ENCODE measurements at places on chromosomes 2 and 18.

DNA sequence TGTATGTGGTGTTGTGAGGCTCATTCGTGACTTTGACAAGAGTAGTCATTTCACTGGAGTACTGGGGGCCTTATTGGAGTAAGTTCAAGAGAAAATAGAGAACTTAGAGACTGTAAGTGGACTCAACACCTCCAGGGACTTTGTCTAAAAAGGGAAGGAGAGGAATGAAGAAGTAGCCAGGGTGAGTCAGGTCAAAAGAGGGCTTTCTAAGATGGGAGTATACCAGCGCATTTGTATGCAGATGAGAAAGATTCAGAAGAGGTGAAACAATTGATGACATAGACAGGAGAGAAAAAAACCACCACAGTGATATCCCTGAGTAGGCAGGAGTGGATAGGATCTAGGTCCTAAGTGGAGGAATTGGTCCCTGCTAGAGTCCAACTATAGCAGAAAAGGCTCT lies 246.8 kb downstream of the IKZF2 start:
- DNase-seq, result no peak

DNA sequence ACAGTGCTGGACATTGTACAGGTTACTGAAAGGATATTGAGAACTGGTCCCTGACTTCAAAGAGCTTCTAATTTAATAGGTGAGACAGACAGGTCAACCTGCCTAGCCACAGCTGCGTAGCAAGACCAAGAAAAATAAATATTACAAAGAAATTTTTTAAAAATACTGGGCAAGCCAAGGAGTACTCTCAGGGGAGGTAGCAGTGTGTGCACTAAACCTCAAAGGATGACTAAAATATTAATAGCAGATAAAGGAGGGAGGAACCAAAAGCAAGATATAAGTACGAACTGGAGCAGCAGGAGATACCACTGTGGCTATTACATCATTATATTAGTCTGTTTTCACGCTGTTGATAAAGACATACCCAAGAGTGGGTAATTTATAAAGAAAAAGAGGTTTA lies 14.9 kb downstream of the SCG2 start:
- DNase-seq, result no peak

DNA sequence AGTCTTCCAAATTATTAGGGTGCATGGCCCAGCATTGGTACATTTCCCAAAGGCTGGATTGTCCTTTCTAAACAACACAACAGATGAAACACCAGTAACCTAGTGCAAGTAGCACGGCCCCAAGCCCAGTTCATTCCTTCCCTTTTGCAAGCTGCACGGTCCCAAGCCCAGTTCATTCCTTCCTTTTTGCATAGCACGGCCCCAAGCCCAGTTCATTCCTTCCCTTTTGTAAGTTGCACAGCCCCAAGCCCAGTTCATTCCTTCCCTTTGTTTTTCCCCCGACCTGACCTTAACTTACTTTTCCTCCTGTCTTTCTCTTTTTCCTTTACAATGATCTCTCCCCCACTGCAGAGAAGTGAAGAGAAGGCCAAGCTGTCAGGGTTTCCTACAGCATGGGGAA lies 60.9 kb downstream of the C18orf63 start:
- DNase-seq, result no peak

DNA sequence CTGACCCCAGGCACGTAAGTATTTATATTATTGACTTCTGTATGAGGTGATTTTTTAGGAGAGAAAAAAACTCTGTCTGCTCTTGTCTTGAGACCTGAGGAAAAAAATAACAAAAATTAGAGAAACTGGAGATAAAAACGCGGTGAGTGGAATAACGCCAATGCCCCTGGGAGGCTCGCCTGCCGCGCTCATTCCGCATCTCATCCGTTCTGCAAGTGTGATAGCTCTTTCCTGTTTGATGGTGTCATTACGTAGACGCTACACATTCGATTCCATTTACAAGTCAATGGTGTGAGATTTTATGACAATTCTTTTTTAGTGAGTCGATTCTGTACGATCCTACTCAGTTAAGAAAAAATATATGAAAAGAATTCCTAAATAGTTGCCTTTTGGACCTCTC lies 194.3 kb upstream of the SMIM21 start:
- no peak for DNase-seq

DNA sequence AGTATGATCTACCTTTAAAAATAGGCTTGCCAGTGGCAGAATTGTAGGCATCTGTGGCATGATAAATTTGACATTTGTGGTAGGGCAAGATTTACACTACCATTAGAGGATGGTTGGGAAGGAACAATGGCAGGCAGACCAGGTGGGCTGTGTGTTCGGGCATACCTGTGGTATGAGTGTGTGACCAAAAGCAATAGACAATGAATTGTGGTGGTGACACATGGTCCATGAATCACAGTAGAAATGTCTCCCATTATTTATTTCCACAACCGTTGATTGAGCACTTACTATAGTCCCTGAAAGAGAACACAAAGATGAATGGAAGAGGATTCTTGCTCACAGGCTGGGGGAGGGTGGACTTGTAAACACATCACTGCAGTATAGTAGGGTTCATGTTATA lies 29.9 kb upstream of the RUFY4 start:
- no peak for DNase-seq

GRCh38 chr18:22865354-22866116 lies 67.6 kb upstream of the RBBP8 start:
- no peak for DNase-seq

DNA sequence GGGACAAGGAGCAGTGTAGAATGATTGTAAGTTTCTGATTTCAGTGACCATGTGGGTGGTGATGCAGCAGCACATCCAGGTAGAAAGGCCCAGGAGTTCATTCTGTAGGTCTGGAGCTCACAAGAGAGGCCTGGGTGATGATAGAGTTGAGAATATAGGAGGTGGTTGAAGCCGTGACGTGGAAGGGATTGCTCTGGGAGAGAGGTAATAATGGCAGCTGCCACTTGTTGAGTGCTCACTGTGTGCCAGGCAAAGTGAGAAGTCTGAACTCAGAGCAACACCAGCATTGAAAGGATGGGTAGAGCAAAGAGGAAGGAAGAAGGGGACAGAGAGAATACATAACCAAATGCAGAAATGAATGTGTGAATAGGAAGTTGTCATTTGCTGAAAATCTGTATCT lies 3.3 kb downstream of the TTLL4 start:
- no peak for DNase-seq

DNA sequence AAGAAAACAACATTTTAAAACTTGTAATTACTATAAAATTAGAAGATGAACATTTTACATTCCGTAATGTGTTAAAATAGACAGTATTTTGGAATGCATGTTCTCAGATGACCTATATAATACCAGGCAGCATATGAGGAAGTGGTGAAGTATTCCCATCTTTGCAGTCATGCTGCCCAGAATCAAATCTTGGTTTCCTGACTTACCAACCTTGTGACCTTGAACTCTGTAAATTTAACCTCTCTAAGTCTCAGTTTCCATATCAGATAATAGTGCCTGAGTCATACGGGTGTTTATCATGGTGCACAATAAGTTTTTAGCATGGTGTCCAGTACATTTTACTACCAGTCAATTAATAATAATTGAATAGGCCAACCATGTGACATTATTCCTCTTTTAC lies 7.3 kb upstream of the GALM start:
- DNase-seq, result no peak

GRCh38 chr2:171327043-171327496 lies 106.7 kb downstream of the METTL8 start:
- no peak for DNase-seq

GRCh38 chr18:79487801-79488201 lies 92.1 kb downstream of the NFATC1 start:
- no peak for DNase-seq

- no peak for DNase-seq
Observed at GRCh38 chr2:116716038-116716437, 1098.5 kb upstream of the DDX18 start.
